ENCODE measurements at places on chromosomes 7 and 10.
A peak's percentile ranks its signal among the peaks of the same experiment; 100 is the strongest.

- DNase-seq: no peak
Measured at GRCh38 chr10:112497347-112497950, 50.4 kb downstream of the VTI1A start.

DNA sequence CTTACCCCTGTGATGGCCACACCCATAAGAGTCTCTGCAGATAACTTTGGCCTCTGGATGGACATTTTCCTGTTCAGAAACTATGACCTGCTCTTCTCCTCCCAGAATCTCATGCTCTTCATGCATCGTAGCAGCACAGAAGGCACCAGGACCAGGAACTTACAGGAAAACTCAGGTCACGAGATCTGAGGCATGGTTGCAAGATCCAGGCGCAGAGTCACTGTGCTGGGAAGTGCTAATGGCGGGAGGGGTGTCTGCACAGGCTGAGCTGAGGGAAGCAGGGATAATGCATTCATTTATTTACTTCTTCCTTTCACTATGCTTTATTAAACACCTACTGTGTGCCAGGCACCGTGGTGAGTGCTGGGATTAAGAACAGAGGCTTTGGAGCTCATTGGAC is 48.2 kb upstream of the LOXL4 start:
- no peak for DNase-seq

- DNase-seq: no peak
Measured at GRCh38 chr7:135343361-135343760, 109.7 kb downstream of the STRA8 start.

GRCh38 chr10:43338117-43338516 is 33.3 kb upstream of the FXYD4 start:
- no peak for DNase-seq

DNA sequence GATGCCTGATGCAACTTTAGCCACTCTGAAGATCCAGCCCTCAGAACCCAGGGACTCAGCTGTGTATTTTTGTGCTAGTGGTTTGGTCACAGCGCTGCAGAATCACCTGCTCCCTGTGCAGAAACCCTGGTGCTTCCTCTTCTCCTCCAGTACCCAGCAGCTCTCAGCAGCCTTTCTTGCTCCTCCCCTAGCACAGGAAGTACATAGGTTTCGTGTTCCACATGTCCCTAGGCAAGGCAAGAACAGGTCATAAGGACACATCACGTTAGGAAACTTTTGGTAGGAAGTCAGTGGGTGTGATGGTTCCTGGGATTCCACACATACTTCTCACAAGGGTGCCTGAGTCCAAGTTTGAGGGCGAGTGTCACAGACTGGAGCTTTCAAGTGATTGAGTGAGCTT is 167.9 kb upstream of the PRSS1 start:
- peak; percentile 9 for DNase-seq

- no peak for DNase-seq
Measured at GRCh38 chr7:39507866-39508551, 58.2 kb upstream of the YAE1 start.

DNA sequence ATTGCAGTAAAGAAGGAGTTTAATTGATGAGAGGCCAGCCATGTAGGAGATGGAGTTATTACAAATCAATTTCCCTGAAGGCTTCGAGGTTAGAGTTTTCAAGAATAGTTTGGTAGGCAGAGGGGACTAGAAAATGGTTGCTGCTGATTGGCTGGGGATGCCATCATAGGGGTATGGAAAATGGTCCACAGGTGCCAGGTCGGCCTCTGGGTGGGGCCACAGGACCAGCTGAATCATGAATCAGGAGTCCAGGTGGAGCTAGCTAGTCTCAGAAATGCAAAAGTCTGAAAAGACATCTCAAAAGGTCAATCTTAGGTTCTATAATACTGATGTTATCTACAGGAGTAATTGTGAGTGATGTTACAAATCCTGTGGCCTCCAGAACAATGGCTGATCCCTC is 714.0 kb upstream of the GHITM start:
- no peak for DNase-seq

- no peak for DNase-seq
Measured at GRCh38 chr7:126658684-126659083, 594.1 kb downstream of the GRM8 start.
